Tibial nerve (tissue), 4 donors: ENCODE measurements at places on chromosomes 5 and 9. TPM values are rescaled to one million over a fixed set of nuclear protein-coding genes. Genes with fewer than 3 reads are reported as not detected.
A peak's percentile ranks its signal among the peaks of the same experiment; 100 is the strongest.

GRCh38 chr9:36148311-36149051 lies 11.9 kb downstream of the GLIPR2 start:
- DNase-seq = peak; percentile 98

- no peak for DNase-seq
These were observed 169.3 kb downstream of the NTRK2 start for GRCh38 chr9:84838879-84839278.

DNA sequence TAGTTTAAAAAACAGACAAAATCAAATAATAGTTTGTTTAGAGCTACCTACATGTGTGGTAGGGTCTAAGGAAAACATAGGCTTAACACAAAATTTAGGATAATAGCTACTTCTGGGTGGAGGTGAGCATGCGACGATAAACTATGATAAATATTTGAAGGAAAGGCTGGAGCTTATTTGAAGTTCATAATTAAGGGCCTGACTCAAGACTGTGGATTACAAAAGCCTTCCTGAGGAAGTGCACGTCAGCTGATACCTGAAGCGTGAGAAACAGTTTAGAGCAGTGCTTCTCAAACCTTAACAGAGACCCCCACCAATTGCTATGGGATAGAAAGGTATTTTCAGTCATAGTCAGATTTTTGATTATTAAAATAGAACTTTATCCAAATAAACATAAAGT lies 20.4 kb upstream of the UBLCP1 start:
- DNase-seq = no peak

- DNase-seq = no peak
These were observed 47.7 kb upstream of the MTAP start for GRCh38 chr9:21754741-21755140.

DNA sequence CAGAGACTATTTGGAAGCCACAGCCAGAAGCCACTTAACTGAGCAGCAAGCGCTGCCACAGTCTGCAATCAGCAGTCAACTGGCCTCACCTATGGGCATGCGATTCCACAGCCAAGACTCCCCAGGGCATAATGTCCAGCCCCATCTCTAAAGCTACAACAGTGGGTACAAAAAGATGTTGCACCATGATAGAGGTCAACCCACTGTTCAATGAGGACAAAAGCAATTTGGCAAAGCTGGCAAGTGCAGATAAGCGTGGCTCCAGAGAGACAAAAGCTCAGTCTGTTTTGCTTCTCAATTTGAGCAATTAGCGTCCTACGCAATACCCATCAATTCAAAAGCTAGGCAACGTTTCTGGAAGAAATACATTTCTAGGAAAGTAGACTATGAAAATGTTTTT lies 3.2 kb downstream of the TAS2R1 start:
- no peak for DNase-seq

GRCh38 chr9:105712773-105713172 lies 18.4 kb downstream of the TMEM38B start:
- DNase-seq = no peak

GRCh38 chr5:174542471-174542870 lies 181.9 kb upstream of the MSX2 start:
- DNase-seq = no peak

GRCh38 chr5:146510559-146511125 lies 5.3 kb downstream of the GPR151 start:
- DNase-seq = no peak

- no peak for DNase-seq
These were observed 89.9 kb upstream of the FBXW11 start for GRCh38 chr5:172096207-172096940.

DNA sequence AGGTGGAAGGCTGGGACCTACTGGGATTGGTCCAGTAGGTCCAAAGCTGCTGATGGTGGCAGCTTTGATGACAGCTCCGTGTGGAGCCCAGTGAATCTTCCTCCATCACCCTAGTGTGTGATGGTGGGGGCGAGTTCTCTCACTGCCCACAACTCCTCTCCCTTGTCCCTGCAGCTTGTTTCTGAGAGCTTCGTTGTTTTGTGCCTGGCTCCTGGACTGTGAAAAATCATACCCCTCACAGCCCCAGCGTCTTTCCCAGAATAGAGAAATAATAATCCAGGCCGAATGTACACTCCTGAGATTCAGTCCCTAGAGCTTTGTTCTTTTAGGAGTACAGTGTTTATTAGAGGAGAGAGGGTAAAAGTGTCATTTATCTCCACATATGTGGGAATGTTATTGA lies 372.2 kb downstream of the ENC1 start:
- DNase-seq = no peak

DNA sequence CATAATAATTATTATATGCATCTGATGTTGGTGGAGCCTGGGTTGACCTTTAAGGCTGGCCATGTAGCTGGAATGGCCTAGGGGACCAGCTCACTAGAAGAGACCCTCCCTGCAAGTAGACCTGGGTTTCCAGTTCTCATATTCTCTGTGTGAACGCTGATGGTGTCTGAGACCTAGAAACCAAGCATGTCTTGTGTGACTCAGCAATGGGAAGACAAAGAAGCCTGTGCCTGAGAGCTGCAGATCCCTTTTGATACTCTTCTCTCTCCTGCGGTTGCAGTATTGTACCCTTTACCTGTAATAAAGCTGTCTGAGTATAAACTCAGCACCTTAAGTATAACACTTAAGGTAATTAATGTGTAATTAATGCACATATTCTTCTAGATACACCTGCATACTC lies 22.2 kb downstream of the C9orf152 start:
- no peak for DNase-seq

DNA sequence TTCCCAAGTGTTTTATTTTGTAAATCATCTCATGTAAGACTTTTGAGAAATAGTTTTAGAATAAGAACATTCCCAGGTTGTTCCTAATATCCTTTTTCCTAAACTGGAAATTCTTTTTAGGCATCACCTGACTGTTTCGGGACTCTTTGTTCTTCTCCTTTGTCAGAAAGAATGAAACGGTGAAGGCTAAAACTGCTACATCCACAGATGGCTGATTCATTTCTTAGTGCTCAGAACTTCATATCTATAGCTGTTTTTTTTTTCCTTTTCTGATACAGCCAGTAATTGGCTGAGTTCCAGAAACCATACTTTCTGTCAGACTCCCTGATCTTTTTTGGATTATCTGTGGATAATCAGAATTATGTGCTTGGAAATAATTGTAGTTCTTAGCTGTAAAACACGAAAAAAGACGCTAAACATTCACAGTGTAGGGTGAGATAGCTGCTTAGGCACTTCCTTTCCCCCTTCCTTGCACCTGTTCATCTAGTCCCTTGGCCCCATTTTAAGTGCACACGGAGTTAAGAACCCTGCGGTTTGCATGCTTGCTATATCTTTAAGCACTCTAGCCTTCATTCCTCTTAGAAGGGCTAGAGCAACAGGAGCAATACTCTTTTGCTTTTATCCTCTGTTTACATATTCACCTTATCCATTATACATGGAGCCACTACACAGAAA lies 283.9 kb downstream of the PJA2 start:
- DNase-seq = no peak

DNA sequence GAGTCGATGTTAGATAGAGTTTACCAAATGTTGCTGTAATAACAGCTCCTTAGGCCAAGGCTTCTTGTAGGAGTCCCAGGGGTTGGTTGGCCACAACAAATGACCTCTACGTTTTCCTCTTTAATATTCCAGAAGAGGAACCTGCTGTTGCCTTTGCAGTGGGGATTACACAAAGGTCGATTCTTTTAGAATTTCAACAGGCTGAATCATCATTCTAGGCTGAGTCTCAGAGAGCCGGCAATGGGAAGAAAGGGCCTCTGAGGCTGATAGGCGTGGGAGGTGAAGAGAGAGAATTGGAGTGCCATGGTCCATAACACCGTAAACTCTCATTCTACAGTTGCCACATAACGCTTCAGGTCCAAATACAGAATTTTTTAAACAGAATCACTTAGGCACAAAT lies 405.9 kb upstream of the DAP start:
- no peak for DNase-seq

- no peak for DNase-seq
These were observed 139.2 kb downstream of the GABBR2 start for GRCh38 chr9:98569491-98569890.

GRCh38 chr5:52801329-52801728 lies 13.6 kb downstream of the ITGA1 start:
- DNase-seq = no peak

ZDHHC11B gene
- 1.5 TPM for total RNA-seq

CHSY3 gene
- 3.6 TPM for total RNA-seq

CFAP90 gene
- total RNA-seq = not detected

PROB1 gene
- 3.6 TPM for total RNA-seq
